ENCODE measurements at places on chromosomes 2 and 18.

DNA sequence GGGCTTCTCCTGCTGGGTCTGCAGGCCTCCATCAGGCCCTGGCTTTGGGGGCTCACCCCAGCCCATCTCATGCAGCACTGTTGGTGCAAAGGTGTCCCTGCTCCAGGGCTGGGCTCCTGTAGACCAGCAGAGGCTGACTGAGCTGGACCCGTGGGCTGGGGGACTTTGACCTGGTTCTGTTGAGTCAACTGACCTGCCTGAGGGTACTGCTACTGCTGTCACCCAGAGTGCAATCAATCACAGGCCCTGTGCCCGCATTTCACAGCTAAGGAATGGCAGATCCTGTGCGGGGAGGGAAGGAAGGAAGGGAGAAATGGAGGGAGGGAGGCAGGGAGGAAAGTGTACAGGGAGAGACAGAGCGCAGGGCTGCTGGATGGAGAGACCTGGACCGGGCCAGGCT lies 136.8 kb downstream of the TPO start:
- no peak for DNase-seq

DNA sequence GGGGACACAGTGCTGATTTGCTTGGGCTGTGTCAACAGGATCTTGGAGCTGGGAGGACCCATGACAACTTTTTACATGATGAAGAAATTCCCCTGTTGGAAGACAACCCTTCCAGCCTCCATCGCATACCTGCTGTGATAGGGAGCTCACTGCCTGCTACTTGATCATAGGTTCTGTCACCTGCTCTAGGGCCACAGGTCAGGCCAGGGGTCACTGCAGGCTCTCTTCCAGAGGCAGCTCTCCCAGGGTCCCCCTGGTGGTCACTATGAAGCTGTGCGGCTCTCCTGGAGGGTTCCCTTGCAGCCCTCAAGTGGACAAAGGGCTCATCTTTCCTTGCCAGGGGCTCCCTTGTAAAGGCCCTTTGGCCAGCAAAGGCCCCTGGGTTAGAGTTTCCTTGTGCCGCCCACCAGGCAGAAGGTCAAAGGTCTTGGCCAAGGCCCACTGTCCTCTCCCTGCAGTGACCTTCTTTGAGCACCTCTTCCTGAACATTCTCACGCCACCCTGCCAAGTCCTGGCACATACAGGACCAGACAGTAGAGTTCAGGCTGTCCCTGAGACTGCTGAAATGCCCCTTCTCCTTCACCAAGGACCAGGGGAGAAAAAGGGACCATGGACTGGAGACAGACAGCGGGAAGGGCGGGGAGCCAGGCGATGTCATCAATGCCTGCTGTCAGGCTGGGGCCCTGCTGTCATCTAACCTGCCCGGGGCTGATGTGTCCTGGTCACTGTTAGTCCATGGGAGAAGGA lies 345.1 kb downstream of the DYSF start:
- peak; percentile 37 for DNase-seq

- DNase-seq, result no peak
These were observed 53.9 kb downstream of the BOLA3 start for GRCh38 chr2:74093840-74094239.

DNA sequence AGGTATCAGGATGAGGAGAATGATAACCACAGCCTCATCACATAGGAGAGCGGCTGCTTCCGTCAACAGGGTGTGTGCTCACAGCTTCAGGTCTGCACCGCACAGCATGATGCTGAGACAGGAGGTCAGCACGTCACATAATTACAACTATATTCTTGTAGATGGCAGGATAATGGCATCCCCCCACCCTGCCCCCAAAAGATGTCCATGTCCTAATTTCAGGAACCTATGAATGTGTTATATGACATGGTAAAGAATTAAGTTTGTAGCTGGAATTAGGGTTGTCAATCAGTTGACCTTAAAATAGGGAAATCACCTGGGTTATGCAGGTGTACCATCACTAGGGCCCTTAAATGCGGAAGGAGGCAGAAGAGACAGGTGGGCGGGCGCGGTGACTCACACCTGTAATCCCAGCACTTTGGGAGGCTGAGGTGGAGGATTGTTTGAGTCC lies 73.9 kb downstream of the ARL4C start:
- no peak for DNase-seq

DNA sequence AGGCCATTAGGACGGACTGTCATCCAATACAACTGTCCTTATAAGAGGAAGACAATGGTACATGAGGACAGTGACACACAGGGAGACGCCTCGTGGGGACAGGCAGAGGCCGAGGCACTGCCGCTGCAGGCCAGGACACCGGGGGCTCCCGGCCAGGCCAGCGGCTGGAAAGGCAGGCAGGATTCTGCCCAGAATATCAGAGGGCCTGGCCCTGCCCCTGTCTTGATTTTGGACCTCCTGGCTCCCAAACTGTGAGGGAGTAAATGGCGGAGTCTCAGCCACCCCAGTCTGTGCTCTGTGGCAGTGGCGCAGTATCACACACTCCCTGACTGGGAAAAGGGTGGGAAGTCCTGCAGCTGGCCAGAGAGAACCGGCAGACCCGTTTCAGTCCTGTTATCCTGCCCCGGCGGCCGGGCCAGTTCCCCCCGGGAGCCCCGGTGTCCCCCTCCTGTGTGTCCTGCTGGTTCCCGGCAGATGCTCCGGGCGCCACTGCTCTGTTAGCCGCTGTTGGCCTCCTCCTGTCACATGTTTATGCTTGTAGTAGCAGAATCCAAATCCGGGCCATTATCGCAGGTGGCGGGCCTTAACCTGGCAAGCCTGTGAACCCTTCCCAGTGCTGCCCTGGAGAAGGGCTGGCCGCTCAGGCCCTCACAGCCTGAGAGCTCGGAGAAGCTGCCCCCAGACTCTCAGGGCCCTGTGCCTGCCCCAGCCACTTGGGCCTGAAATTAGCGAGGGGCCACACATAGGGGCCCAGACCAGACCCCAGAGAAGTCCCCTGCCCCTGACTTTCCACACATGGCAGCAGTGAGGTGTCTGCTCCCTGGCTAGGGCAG lies 31.4 kb upstream of the TAF1B start:
- DNase-seq, result no peak

DNA sequence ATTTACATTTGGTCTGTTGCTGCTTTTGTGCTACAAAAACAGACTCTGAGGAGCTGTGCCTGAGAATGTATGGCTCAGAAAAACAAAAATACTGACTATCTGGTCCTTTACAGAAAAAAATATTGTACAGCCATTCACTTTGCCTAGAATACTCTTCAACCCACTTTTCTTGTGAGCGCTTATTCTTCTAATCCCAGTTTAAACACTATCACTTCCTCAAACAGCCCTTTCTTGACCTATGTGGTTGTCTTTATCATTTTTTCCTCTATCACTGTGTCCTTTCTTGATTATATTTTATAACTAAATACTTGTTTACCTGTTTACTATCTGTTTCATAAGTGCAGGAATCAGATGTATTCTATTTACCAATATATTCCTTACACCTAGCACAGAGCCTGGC lies 33.5 kb downstream of the CUL3 start:
- no peak for DNase-seq

- peak; percentile 24 for DNase-seq
These were observed 26.8 kb downstream of the MPHOSPH10 start for GRCh38 chr2:71157124-71157793.

GRCh38 chr2:102187496-102188150 lies 800 bp downstream of the IL1RL2 start:
- no peak for DNase-seq

DNA sequence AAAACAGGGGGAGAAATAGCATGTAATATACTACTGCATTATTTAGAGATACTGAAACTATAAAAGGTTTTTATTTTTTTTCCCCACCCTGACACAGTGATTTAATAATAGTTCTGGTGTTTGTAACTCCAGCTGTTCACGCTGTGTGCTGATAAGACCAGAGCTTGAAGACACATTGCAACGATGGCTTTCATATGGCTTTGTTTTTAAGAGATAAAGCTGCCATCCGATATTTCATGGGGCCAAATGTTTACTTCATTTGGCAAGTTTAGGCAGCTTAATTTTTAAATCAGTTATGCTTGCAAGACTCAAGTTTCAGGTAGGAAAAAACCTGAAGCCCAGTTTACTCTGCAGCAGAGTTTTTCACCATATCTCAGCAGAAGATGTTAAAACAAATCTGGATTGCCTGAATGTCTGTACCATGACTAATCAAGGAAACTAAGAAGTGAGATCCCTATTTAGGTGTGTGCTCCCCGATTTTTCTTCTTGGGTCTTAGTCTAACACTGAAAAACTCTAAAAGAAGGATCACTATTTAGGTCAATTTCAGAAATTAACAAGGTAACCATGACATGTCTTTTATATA lies 508.6 kb downstream of the PARD3B start:
- no peak for DNase-seq

DNA sequence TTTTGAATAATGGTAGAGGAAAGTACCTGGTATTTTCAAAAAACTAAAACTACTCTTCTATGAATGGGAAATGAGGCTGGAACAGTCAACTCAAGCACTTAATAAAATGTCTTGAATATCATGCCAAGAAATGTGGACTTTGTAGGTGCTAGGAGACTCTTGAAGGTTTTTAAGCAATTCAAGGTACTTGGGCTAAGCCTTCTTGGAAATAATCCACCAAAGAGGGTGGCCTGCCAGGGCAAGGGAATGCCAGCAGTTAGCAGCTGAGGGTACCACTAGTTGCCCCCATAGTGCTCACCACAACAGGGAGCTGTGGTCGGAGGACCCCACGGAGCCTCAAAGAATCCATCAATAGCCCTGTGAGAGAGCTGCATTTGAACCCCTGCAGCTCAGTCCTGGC lies 14.6 kb upstream of the ACYP2 start:
- no peak for DNase-seq

GRCh38 chr2:80193566-80193965 lies 111.0 kb downstream of the LRRTM1 start:
- no peak for DNase-seq

GRCh38 chr2:56009758-56010458 lies 86.3 kb upstream of the EFEMP1 start:
- DNase-seq, result peak; percentile 29

GRCh38 chr2:98598781-98599428 lies 9.4 kb downstream of the COA5 start:
- DNase-seq, result no peak

DNA sequence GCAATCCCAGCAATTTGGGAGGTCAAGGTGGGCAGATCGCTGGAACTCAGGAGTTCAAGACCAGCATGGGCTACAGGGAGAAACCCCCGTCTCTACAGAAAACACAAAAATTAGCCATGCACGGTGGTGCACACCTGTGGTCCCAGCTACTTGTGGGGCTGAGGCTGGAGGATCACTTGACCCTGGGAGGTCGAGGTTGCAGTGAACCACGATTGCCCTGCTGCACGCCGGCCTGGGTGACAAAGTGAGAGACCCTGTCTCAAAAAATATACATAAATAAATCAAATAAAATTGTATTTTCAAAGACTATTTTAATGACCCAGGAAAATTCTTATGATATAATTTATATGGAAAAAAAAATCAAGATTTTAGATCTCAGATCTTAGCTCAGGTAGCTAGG lies 191.5 kb downstream of the ZFP36L2 start:
- DNase-seq, result no peak

Measured in COLO829 (cell line).